Heart right ventricle (tissue), 16 donors: ENCODE measurements at places on chromosomes 7 and 10. TPM values are rescaled to one million over a fixed set of nuclear protein-coding genes. Genes with fewer than 3 reads are reported as not detected.

- DNase-seq: peak; percentile 24
- no peak overlapping the region for H3K27ac ChIP-seq
- no peak overlapping the region for H3K4me3 ChIP-seq
- no peaks in the 10 kb centered on the region for H3K36me3 ChIP-seq
- peaks cover 41% of the 10 kb centered on the region for H3K4me1 ChIP-seq
These were observed 146.0 kb downstream of the SND1 start for GRCh38 chr7:127798023-127798422.

- H3K36me3 ChIP-seq: no peaks in the 10 kb centered on the region
- no peak for DNase-seq
- no peaks in the 10 kb centered on the region for H3K27me3 ChIP-seq
These were observed 31.9 kb upstream of the NEUROD6 start for GRCh38 chr7:31372231-31372959.

- H3K4me3 ChIP-seq: no peak overlapping the region
- H3K27ac ChIP-seq: no peak overlapping the region
- H3K36me3 ChIP-seq: no peaks in the 10 kb centered on the region
- no peaks in the 10 kb centered on the region for H3K27me3 ChIP-seq
- H3K4me1 ChIP-seq: peaks cover 16% of the 10 kb centered on the region
These were observed 2.2 kb upstream of the LHPP start for GRCh38 chr10:124459395-124459794.

DNA sequence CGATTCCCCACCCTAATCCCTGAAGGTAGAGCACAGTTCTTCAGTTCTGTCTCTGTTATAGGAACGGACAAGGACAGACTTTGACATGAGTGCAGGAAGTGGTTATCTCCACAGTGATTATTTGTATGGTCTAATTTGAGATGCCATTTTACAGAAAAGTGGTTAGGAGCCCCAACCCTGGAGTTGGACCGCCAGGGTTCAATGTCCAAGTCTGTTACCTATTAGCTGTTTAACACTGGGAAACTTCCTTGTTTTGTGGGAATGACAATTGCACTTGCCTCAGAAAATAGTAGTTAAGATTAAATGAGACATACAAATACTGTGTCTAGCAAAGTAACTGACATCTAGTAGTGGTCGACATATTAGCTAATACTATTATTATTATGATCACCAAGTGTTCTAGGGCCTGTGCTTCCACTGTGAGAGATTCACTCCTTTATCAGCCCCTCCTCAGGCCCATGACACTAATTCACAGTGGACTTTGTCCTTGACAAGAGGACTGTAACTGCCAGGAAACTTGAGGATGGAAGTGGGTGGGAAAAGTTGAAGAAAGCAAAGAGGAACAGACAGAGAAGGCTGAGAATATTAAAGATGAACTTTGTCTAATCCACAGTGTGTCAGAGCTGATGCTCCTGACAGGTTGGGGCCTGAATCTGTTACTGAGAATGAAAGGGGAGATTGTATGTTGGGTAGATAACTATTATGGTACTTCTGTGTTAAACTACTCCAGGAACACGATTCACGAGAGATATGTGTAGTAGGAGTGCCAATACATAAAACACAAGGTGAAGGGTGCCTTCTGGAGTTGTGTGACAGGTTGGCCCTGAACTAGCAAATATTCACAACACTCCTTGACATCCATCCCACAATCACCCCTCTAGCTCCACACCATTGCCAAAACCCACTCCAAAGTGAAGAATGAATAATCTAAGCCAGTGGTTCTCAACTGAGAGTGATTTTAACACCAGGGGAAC, 66.4 kb downstream of the TAC1 start:
- DNase-seq: no peak
- H3K4me1 ChIP-seq: no peaks in the 10 kb centered on the region
- peaks cover 5% of the 10 kb centered on the region for H3K27me3 ChIP-seq
- no peaks in the 10 kb centered on the region for H3K36me3 ChIP-seq
- H3K27ac ChIP-seq: no peak overlapping the region

DNA sequence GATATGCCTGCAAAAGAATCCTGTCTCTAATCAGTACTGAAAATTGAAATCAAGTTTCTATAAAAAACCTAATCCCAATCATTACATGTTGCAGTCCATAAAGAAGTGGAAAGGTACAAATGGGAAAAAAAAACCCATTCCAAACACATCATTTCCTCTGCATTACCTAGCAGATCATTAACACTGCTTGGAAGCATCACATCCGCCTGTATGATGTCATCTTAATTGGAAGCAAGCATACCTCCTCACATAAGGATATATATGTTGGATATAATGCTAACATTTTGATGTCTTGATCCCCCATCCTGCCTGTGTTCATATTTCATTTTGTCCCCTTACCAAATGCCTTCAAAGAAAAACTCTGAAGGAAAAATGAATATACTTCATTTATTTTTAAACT, 241.3 kb upstream of the AOAH start:
- no peak overlapping the region for H3K27ac ChIP-seq
- peaks cover 45% of the 10 kb centered on the region for H3K4me1 ChIP-seq
- DNase-seq: no peak
- no peaks in the 10 kb centered on the region for H3K36me3 ChIP-seq
- no peak overlapping the region for H3K4me3 ChIP-seq

GRCh38 chr10:26194275-26194674, 22.3 kb upstream of the GAD2 start:
- no peak overlapping the region for H3K27ac ChIP-seq
- no peak overlapping the region for H3K4me3 ChIP-seq
- no peaks in the 10 kb centered on the region for H3K36me3 ChIP-seq
- DNase-seq: no peak
- no peaks in the 10 kb centered on the region for H3K4me1 ChIP-seq

- no peaks in the 10 kb centered on the region for H3K4me1 ChIP-seq
- no peak for DNase-seq
- peaks cover 32% of the 10 kb centered on the region for H3K36me3 ChIP-seq
- H3K27ac ChIP-seq: no peak overlapping the region
These were observed 45.9 kb downstream of the SLC25A13 start for GRCh38 chr7:96276019-96276418.

GRCh38 chr10:102157224-102157623, 5.0 kb downstream of the NOLC1 start:
- DNase-seq: no peak
- peaks cover 16% of the 10 kb centered on the region for H3K36me3 ChIP-seq
- no peak overlapping the region for H3K4me3 ChIP-seq
- H3K27me3 ChIP-seq: no peaks in the 10 kb centered on the region
- peaks cover 13% of the 10 kb centered on the region for H3K4me1 ChIP-seq
- no peak overlapping the region for H3K27ac ChIP-seq

DNA sequence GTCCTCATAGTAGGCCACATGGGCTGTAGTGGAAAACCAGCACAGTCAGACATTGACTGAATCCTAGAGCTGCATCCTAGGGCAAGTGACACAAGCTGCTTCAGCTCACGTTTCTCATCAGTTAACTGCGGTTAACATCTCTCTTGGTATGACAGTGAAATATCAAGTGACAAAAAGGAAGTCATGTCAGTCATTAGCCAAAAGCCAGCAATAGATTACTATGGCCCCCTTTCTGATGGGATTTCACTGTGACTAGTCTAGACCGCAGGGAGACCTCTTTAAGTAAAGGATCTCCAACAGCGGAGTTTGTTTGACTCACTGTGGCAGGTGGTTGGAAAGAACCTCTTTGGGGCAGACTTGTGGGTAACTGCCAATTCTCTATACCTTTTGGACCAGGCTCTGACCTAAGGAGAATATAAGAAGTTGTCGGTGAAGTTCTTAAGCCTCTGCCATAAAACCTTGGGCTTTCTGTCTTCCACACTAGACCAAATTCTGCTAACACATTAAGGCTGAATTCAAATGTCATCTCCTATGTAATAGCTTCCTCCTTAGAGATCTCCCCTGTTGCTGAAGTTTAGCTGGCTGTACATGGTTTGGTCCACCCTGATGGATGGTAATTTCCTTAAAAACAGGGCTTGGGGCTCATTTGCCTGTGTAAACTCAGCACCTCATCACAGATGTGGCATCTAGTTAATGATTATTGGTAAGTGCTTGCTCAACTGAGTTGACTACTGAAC, 115.3 kb downstream of the SGMS1 start:
- no peaks in the 10 kb centered on the region for H3K27me3 ChIP-seq
- no peak overlapping the region for H3K27ac ChIP-seq
- peaks cover 45% of the 10 kb centered on the region for H3K4me1 ChIP-seq
- DNase-seq: no peak

GRCh38 chr7:127910670-127911069, 120.6 kb downstream of the LRRC4 start:
- no peak for DNase-seq
- H3K4me1 ChIP-seq: no peaks in the 10 kb centered on the region
- H3K27ac ChIP-seq: no peak overlapping the region

GRCh38 chr7:159063046-159063840, 81.4 kb downstream of the VIPR2 start:
- peak; percentile 2 for DNase-seq
- H3K4me3 ChIP-seq: no peak overlapping the region
- peaks cover 4% of the 10 kb centered on the region for H3K27me3 ChIP-seq
- no peaks in the 10 kb centered on the region for H3K4me1 ChIP-seq
- H3K27ac ChIP-seq: no peak overlapping the region

- no peak overlapping the region for H3K4me3 ChIP-seq
- DNase-seq: no peak
- no peaks in the 10 kb centered on the region for H3K4me1 ChIP-seq
- H3K36me3 ChIP-seq: no peaks in the 10 kb centered on the region
- no peak overlapping the region for H3K27ac ChIP-seq
These were observed 257.8 kb upstream of the PCDH15 start for GRCh38 chr10:55058800-55059199.

GRCh38 chr7:66464059-66464458, 164.6 kb upstream of the KCTD7 start:
- H3K36me3 ChIP-seq: peaks cover 4% of the 10 kb centered on the region
- H3K4me1 ChIP-seq: no peaks in the 10 kb centered on the region
- H3K4me3 ChIP-seq: no peak overlapping the region
- no peaks in the 10 kb centered on the region for H3K27me3 ChIP-seq
- no peak overlapping the region for H3K27ac ChIP-seq
- no peak for DNase-seq

DNA sequence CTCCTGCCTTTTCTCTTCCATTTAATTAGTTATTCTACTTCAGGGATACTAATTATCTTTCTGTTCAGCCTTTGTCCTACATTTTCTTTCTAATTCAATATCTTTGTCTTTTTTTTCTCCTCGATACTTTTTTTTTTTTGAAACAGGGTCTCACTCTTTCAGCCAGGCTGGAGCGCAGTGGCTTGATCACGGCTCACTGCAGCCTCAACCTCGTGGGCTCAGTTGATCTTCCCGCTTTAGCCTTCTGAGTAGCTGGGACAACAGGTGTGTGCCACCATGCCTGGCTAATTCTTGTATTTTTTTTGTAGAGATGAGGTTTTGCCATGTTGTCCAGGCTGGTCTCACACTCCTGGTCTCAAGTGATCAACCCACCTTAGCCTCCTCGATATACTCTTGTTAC, 38.9 kb downstream of the CCSER2 start:
- no peaks in the 10 kb centered on the region for H3K36me3 ChIP-seq
- H3K4me1 ChIP-seq: peaks cover 23% of the 10 kb centered on the region
- no peak overlapping the region for H3K4me3 ChIP-seq

DNA sequence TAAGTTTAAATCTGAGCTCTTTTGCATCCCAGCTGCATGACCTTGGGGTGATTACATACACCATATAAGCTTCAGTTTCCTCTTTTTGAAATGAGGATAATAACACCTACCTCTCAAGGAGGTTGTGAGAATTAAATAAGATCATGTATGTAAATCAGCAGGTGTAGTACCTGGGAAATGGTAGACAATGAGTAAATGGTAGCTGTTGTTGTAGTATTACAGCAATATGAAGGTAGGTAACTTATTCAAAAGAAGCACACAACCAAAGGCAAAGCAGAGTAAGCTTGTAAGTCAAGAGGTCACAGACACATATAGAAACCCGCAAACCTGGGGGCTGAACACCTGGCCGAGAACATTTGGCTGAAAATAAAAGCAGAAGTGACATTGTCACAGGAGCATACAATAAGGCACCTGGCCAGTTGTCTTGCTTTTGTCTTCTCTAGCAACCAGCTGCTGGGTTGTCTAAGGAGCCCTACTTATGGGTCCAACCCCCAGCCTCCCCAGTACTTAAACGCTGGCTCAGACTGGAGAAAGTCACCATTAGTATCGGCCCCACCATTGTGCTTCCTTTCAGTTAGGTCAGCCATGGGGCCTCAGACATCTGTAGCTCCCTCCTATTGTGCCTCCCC, 203.6 kb upstream of the MKLN1 start:
- H3K36me3 ChIP-seq: no peaks in the 10 kb centered on the region
- H3K27me3 ChIP-seq: no peaks in the 10 kb centered on the region
- no peak overlapping the region for H3K27ac ChIP-seq
- DNase-seq: no peak

- no peak overlapping the region for H3K27ac ChIP-seq
- H3K4me3 ChIP-seq: no peak overlapping the region
- no peaks in the 10 kb centered on the region for H3K4me1 ChIP-seq
- H3K36me3 ChIP-seq: no peaks in the 10 kb centered on the region
These were observed 70.0 kb downstream of the KLF6 start for GRCh38 chr10:3714967-3715366.

DNA sequence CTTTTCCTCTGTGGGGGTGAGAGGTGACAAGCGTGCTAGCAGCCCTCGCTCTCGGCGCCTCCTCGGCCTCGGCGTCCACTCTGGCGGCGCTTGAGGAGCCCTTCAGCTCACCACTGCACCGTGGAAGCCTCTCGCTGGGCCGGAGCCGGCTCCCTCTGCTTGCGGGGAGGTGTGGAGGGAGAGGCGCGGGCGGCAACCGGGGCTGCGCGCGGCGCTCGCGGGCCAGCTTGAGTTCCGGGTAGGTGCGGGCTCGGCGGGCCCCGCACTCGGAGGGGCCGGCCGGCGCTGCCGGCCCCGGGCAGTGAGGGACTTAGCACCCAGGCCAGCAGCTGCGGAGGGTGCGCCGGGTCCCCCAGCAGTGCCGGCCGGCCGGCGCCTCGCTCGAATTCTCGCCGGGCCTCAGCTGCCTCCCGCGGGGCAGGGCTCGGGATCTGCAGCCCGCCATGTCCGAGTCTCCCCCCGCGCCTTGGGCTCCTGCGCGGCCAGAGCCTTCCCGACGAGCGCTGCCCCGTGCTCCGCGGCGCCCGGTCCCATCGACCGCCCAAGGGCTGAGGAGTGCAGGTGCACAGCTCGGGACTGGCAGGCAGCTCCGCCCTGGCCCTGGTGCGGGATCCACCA, 352.8 kb upstream of the PODXL start:
- H3K36me3 ChIP-seq: no peaks in the 10 kb centered on the region
- peak overlapping the region; percentile 24 for H3K4me3 ChIP-seq
- no peak for DNase-seq
- no peaks in the 10 kb centered on the region for H3K27me3 ChIP-seq

DNA sequence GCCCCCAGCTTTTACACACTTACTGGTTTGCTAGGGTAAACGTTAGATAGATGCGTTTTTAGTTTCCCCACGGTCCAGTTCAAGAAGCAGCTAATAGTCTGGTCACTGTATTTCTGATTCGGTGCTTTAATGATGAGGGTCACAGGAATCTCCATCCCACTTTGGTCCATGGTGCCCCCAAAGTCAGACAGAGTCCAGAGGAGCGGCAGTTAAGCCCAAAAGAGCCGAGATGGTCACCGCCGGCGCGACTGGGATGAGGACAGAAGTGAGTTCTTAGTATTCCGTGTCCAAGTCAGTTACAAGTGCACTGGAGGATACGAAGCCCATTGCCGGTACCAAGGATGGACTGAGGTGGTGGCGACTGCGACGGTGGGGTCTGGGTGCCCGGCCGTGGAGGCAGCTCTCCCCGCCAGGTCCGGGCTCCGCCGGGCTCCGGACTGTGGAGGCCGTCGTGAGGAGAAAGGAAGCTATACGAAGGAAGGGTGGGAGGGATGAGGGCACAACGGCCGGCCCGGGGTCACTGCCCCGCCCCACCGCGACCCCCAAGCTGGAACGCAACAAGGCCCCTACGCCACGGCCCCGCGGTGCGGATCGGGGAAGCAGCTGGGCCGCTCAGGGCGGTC, 663 bp downstream of the HERPUD2 start:
- H3K36me3 ChIP-seq: peaks cover 3% of the 10 kb centered on the region
- peak overlapping the region; percentile 95 for H3K4me3 ChIP-seq
- no peak for DNase-seq
- H3K27me3 ChIP-seq: no peaks in the 10 kb centered on the region
- peak overlapping the region; percentile 100 for H3K27ac ChIP-seq

BTBD16 gene
- not detected for total RNA-seq

ZNF783 gene
- total RNA-seq: 5.3 TPM

GET4 gene
- total RNA-seq: 18.2 TPM
